ENCODE measurements at places on chromosomes 5 and 9. TPM values are rescaled to one million over a fixed set of nuclear protein-coding genes. Genes with fewer than 3 reads are reported as not detected.

Gene PCDHB13
- total RNA-seq, result 0.06 TPM

Gene WDR70
- total RNA-seq, result 14.7 TPM

Gene PKD2L2
- not detected for total RNA-seq

Gene ADGRD2
- total RNA-seq, result not detected

Gene NLN
- total RNA-seq, result 63.8 TPM

Gene ELOVL7
- total RNA-seq, result 13.5 TPM

Measured in A549 treated with dexamethasone at 1 μM for 4 hours (cell line).